Endodermal cell (in vitro differentiated cells): ENCODE measurements at places on chromosomes 11 and 22. TPM values are rescaled to one million over a fixed set of nuclear protein-coding genes. Genes with fewer than 3 reads are reported as not detected.

The NRIP3 gene
- total RNA-seq, result 0.86 to 1.2 TPM (median 0.95 TPM) in 3 replicates

The BACE1 gene
- total RNA-seq, result 21.7 to 28.8 TPM (median 21.9 TPM) in 3 replicates

The MAP6 gene
- total RNA-seq, result 1.4 and 1.9 TPM in 2 replicates

The APOL4 gene
- not detected in 2 replicates for total RNA-seq

The MRPL11 gene
- total RNA-seq, result 84.5 and 94.4 TPM in 2 replicates

- no peaks in the 10 kb centered on the region for H3K4me1 ChIP-seq
- no peak overlapping the region for H3K4me3 ChIP-seq
- no peaks in the 10 kb centered on the region for H3K27me3 ChIP-seq
These were observed 11.9 kb downstream of the CHRM1 start for GRCh38 chr11:62909107-62909894.

GRCh38 chr22:50177537-50178470 is 7.3 kb downstream of the PANX2 start:
- H3K27ac ChIP-seq, result no peak overlapping the region
- H3K4me1 ChIP-seq, result no peaks in the 10 kb centered on the region
- no peak for DNase-seq
- no peaks in the 10 kb centered on the region for H3K27me3 ChIP-seq

GRCh38 chr22:46033256-46034200 is 56.6 kb upstream of the WNT7B start:
- H3K4me3 ChIP-seq, result no peak overlapping the region
- H3K4me1 ChIP-seq, result peaks cover 3% of the 10 kb centered on the region
- H3K27ac ChIP-seq, result no peak overlapping the region
- DNase-seq, result peak; percentile 26
- H3K27me3 ChIP-seq, result peaks cover 2% of the 10 kb centered on the region
- no peaks in the 10 kb centered on the region for H3K36me3 ChIP-seq

DNA sequence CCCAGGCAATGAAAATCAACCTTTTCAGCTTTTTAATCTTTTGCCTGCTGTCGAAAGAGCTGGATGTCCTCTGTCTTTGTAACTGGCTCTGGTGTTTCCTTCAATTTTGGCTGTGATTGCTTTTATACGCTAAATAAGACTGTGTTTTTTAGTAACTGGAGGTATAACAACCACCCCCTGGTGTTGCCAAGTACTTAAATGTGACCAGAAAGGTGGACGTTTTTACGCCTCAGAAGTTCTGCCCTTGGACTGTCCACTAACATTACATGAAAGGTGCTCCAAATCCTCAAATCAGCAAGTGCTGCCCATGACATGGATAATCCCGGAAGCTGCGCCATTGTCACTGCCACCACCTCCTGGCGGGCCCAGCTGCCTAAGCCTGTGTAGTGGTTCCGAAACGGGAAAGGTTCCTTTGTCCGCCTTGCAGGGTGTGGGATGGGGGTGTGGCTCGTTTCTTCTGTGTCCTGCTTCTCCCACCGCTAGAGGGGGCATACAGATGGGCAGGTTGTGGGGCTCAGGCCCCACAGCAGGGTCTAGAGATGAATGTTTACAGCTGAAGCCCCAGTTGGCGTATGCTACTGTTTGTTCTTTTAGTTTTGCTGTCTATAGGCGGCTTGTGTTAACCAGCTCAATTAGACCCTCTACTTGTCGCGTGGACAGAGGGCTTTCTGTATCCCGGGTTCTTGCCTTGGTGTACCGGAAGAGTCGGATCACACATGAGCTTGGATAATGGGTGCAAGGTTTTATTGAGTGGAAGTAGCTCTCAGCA is 82.2 kb upstream of the SEPTIN5 start:
- H3K4me1 ChIP-seq, result no peaks in the 10 kb centered on the region
- no peak overlapping the region for H3K4me3 ChIP-seq
- DNase-seq, result peak; percentile 89
- H3K27me3 ChIP-seq, result no peaks in the 10 kb centered on the region

DNA sequence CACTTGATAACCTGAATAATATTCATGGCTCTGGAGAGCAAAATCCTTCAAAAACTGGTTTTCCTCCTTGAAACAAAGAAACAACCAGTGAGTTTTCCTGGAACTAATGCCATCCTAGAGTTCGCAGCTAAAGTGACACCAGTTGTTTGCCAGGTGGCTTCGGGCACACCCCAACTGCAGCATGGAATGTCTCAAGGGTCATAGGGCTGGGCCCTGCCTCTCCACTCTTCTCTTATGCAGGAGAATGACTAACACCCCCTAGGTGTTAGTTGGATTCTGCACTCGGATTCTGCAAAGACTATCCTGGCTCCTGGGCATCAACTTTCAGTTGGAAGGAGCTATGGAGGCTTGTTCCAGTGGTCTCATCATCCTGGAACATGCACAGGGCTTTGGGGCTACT is 98.8 kb downstream of the KIRREL3 start:
- H3K36me3 ChIP-seq, result no peaks in the 10 kb centered on the region
- no peak overlapping the region for H3K4me3 ChIP-seq

- H3K27ac ChIP-seq, result no peak overlapping the region
- H3K27me3 ChIP-seq, result no peaks in the 10 kb centered on the region
- no peaks in the 10 kb centered on the region for H3K4me1 ChIP-seq
- no peak for DNase-seq
These were observed 612 bp downstream of the ASPHD2 start for GRCh38 chr22:26429458-26430286.
